ENCODE measurements at places on chromosomes 5 and 9. TPM values are rescaled to one million over a fixed set of nuclear protein-coding genes. Genes with fewer than 3 reads are reported as not detected.

CDKN2A gene
- 20.8 TPM for polyA plus RNA-seq

PCDHB5 gene
- 0.03 TPM for polyA plus RNA-seq

GMCL2 gene
- not detected for polyA plus RNA-seq

NTMT1 gene
- polyA plus RNA-seq: 132 TPM

DNA sequence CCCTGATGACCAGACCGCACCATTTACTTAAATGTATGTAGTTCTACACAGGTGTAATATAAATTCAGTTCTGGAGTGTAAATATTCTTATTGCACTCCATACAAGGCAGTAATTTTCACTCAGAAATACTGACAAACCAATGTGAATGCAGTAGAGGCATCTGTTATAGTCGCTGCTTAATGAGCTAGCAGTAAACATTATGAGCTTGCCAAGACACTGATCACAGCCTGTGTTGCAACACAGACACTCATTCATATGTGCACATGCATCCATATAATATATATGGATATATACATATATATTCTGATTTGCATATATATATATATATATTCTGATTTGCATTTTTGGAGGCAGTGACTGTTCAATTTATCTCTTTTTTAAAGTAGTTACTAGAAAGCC lies 435.1 kb upstream of the ST8SIA4 start:
- DNase-seq: no peak

- no peak for DNase-seq
Observed at GRCh38 chr5:145829708-145830361, 5.3 kb downstream of the PRELID2 start.

DNA sequence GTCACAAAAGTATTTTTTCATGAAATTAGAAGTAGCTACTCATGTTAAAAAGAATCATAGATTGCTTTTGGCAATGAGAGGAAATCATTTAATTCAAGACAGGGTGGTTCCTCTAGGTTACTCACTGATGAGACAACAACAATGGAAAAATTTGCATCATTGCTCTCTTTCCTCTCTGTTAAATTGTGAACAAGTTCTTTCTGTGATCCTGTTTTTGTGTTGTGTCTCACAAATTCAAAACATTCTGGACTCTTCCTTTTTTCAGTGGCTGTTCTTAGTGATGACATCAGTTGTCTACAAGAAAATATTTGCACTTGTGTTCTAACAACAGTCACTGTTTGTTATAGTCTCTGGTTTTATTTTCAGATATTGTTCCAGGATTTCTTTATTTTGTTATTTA lies 95.3 kb downstream of the XRCC4 start:
- no peak for DNase-seq

CCL21 gene
- not detected for polyA plus RNA-seq

GRCh38 chr5:58544926-58545325 lies 37.9 kb upstream of the RAB3C start:
- no peak for DNase-seq

SOHLH1 gene
- not detected for polyA plus RNA-seq

DIPK1B gene
- polyA plus RNA-seq: 0.19 TPM

DNA sequence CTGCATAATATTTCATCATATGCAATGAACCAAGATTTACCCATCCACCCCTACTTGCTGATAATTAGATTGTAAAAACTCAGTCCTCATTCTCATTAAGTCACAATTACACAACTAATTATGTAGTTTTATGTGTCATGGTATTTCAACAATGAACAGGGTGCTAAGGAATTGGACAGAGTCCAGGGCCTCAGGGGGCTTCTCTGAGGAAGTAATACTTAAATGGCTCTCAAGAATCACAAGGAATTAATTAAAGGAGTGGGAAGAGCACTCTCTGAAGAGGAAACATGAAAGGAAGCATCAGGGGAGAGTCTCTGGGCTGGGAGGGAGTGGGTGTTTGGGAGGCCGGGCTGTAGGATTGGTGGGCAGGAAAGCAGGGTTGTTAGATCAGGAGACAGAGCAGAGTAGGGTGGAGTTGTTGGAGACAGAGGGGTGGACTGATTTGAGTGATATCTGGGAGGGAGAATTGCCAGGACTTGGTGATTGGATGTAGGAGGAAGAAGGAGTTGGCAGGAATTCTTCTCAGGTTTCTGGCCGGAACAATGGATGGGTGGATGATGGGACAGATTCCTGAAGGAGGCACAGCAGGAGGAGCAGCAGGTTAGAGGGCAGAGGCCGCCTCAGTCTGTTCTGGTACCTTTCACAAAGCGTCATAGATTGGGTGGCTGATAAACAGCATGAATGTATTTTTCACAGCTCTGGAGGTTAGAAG lies 23.0 kb upstream of the NSG2 start:
- no peak for DNase-seq

DNA sequence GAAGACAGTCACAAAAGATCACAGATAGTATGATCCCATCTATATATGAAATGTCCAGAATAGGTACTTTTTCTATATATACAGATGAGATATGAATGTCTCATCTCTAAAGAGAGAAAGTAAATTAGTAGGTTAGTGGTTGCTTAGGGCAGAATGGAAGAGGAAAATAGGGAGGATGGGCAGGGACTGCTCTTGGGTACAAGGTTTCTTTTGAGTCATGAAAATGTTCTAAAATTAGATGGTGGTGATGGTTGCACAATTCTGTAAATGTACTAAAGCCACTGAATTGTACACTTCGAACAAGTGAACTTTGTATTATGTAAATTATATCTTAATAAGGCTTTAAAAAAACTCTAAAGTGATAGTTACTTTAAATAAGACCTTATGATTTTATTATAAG lies 59.6 kb upstream of the GRAMD2B start:
- no peak for DNase-seq

DNA sequence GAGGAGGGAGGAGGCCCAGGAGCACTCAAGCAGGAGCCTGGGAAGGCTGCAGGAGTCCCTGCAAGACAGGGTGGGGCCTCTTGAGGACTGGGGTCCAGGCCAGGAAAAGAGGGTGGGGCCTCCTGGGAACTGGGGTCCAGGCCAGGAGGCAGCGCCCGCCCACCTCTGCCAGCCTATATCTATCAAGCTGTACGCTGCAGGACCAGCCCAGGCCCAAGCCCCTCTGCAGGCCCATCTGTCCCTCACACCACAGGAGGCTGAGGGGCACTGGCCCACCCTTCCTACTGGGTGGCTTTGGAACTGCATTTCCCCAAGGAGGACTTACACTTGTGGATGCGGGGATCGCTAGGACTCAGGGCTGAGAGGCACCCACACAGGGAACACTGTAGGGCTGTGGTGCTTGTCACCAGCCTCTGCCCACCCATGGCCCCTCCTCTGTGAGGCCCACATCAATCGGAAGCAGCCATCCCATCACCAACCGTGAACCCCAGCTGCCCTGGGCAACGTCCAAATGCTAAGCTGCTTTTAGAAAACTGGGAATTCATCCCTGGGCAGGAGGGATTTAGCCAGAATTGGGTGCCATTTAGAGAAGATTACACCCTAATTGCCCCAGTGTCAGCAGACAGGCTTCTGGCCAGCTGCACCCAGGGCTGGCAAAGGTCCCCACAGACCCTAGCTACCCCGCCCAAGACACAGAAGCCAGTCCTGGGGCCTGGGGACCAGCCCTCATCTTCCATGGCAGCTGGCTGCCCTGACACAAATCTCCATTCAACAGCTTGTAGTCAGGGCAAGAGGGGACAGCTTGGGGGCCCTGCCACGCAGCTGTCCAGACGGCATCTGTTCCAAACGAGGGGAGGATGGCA lies 15.3 kb downstream of the BICD2 start:
- no peak for DNase-seq

DNA sequence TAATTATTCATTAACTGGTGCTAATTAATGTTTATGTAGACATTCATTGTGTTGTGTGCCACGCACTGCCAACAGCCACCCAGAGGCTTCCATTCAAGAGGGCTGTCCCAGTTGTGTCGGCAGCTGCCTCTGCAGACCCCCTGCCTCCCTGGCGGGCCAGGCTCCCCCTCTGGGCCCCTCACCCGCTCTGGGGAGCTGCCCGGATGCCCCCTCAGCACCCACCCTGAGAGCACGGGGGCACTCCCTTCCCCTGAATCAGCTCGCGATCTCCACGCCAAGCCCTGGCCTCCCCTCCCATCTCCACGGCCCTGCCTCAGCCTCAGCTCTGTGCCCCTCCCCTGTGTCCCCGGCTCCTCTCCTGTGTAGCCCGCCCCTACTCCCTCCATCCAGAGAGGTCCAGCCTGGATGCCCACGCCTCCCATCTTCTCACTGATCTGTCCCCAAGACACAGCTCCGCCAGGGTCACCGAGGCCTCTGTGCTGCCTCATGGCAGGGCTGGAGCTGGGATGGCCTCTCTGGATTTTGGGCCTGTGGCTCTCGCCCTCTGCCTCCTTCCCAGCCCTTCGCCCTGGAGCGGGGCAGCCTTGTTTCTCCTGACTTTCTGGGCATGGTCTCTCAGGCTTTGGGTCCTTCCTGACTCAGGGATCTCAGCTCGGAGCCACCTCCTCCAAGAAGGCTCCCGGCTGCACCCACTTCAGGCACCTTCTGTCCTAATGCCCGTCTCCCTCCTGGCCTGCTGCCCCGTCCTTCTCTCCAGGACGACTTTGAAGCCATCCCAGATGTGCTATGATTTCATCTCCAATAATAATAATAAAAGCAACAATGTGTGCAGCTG lies 16.0 kb upstream of the SLC9A3 start:
- no peak for DNase-seq

DNA sequence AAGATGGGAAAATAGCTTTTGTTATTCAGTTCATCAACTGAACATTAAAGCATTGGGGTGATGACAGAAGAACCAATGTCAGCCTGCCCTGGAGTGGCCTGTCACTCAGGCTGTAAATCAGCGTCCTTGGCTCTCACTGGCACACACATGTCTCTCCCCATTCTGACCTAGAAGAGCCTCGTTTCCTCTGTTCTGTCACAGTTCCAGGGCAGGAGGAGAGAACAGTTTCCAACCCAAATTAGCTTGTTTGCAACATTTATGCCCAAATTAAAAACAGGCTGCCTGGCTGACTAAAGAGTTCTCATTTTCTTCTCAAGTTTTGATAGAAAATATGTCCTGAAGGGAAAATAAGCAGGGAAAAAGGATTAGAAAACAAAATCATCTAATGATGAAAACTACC lies 520.1 kb downstream of the CHSY3 start:
- DNase-seq: no peak

DNA sequence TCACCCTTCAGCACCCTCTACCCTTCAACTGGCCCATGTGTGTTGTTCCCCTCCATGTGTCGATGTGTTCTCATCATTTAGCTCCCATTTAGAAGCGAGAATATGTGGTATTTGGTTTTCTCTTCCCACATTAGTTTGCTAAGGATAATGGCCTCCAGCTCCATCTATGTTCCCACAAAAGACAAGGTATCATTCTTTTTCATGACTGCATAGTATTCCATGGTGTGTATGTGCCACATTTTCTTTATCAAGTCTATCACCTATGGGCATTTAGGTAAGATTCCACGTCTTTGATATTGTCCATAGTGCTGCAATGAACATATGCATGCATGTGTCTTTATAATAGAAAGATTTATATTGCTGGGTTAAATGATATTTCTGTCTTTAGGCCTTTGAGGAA lies 325.1 kb upstream of the ADAMTS16 start:
- DNase-seq: no peak

MSX2 gene
- polyA plus RNA-seq: 3.8 TPM

GRCh38 chr5:115532517-115532916 lies 12.1 kb downstream of the FEM1C start:
- DNase-seq: no peak

- DNase-seq: no peak
Observed at GRCh38 chr5:59361454-59361853, 532.1 kb downstream of the PDE4D start.

- DNase-seq: no peak
Observed at GRCh38 chr5:129631961-129632360, 115.9 kb upstream of the MINAR2 start.

TRIM7 gene
- 39.0 TPM for polyA plus RNA-seq

- no peak for DNase-seq
Observed at GRCh38 chr5:58800861-58801540, 218.1 kb downstream of the RAB3C start.

- DNase-seq: no peak
Observed at GRCh38 chr5:10975945-10976344, 214.9 kb upstream of the DAP start.

DNA sequence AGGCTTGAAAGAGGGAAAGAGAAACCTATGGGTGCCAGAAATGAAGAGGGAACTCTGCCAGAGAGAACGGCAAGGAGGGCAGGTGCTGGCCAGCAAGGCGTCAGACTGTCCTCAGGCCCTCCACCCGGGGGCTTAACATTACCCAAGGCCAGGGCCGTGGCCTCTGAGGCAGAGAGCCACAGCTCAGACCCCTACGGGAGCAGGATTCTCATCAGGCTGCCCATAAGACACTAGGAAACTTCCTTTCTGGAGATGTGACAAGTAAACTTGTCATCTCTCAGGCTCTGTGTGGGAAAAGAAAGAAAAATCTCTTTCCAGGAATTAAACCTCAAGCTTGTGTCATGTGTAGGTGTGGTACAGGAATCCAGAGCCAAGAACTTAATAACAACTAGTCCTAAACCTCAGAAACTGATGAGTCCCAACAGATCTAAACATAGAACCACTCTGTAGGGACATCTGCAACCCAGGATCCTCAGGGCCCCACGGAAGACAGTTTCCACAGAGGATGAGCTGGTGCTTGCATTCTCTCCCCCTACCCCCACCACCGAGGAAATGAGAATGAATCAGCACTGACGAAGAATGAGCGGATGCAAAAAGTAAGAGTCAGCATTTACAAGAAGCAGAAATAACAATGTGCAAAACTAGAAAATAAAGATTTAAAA lies 74.3 kb downstream of the DCP2 start:
- peak; percentile 88 for DNase-seq

MEIKIN gene
- not detected for polyA plus RNA-seq

SAXO1 gene
- not detected for polyA plus RNA-seq

- DNase-seq: no peak
Observed at GRCh38 chr5:160357861-160358411, 12.5 kb downstream of the C1QTNF2 start.

HAVCR2 gene
- polyA plus RNA-seq: not detected

- DNase-seq: no peak
Observed at GRCh38 chr9:125436613-125437443, 175.2 kb downstream of the GAPVD1 start.

GRCh38 chr5:1651971-1652872 lies 128.5 kb upstream of the LPCAT1 start:
- no peak for DNase-seq

MTRR gene
- polyA plus RNA-seq: 12.8 TPM

HNRNPK gene
- polyA plus RNA-seq: 334 TPM

- DNase-seq: peak; percentile 9
Observed at GRCh38 chr5:67795781-67796477, 419.6 kb upstream of the PIK3R1 start.

DNA sequence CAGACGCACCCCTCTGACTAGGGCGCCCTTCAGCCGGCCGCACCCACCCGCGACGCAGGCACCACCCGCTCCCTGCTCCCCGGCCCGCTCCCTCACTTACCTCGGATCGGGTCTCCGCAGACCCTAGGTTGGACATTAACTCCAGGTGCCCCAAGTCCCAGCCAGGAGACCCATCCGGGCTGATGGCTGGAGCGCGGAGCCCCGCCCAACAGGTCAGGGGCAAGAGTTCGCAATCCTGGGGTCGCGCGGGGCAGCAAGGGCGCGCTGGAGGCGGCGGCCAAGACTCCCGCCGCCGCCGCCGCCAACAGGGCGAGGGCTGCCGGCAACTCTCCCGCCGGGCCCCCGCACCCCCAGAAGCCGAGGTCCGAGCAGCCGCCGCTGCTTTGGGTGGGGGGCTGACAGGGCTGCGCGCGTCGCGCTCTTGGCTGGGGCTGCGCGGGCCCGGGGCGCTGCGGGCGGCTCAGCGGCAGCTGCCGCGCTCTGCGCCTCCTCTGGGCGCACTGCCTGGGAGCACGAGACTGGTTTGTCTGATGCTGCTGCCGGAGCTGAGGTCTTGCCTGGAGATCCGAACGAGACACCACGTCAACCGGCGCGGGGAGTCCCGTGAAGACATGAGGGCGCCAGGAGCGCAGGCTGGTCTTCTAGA lies at the start of gene GDNF:
TSS of gene GDNF (minus strand) at position 635 of the 646 bp plus-strand sequence. CDS start 5,245 bp downstream, outside the sequence.
- DNase-seq: peak; percentile 41

CD180 gene
- not detected for polyA plus RNA-seq

LRRC19 gene
- polyA plus RNA-seq: not detected

All from foreskin keratinocyte (primary cell).